Choroid plexus epithelial cell (primary cell): ENCODE measurements at places on chromosomes 1 and 21.

DNA sequence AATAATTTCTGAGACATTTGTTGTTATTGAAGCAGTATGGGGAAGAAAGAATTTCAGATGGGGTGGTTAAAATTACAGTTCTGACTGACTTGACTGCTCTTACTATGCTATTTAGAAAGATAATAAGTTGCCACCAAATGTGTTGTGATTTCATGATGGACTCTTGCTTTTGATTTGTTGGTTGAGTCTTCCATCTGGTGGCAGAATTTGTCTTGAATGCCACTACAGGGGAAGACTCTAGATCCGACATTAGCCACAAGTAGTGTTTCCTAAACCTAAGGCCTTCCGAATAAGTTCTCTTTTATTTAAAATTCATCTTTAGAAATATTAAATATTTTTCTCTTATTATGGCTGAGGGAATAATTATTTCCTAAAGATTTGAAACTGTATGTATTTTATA lies 190.9 kb upstream of the ADGRL4 start:
- peak; percentile 71 for DNase-seq

GRCh38 chr1:229544587-229544986 lies 13.9 kb downstream of the ABCB10 start:
- no peak for DNase-seq

DNA sequence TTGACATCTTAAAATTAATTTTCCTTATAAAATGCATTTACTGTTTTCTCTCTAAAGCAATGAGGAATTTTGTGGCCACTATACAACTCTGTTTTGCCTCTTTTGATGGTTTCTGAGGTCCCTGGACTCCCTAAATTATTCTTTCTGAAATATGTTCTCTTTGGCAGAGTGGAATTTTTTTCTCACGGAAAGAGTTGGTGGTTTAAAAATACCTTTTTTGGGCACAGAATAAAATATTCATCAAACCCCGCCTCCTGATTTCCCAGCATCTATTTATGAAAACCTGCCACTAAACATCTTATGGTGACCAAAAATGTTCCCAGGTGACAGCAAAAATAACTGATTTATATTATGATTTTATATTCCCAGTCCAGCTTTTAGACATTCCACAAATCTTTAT lies 165.3 kb upstream of the SYT6 start:
- no peak for DNase-seq

- no peak for DNase-seq
Observed at GRCh38 chr1:246417813-246418564, 89.1 kb downstream of the SMYD3 start.

GRCh38 chr1:222923506-222923905 lies 108.7 kb downstream of the DISP1 start:
- DNase-seq, result peak; percentile 35

- no peak for DNase-seq
Observed at GRCh38 chr1:22210176-22210575, 67.3 kb upstream of the WNT4 start.

- DNase-seq, result no peak
Observed at GRCh38 chr1:231611851-231612250, 14.7 kb upstream of the DISC1 start.

- DNase-seq, result no peak
Observed at GRCh38 chr1:81477710-81478109, 323.0 kb upstream of the ADGRL2 start.

- DNase-seq, result no peak
Observed at GRCh38 chr1:23619299-23620188, 60.2 kb upstream of the ID3 start.

DNA sequence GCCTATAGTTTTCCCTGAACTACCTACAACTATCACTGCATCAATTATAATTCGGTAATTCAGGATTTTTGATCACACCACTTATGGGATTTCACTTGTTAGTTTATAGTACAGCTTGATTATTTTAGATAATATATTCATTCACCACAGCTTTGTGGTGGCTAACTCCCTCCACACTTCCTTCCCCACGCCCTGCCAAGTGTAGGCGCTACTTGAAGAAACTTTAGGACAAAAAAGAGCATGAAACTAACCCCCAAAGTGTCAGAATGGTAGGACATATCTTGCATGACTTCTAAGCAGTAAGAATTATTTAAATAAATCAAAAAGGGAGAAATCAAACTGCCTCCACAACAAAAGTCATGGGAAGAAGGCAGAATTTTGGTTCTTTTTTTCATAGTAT lies 70.1 kb downstream of the LHX9 start:
- DNase-seq, result no peak

DNA sequence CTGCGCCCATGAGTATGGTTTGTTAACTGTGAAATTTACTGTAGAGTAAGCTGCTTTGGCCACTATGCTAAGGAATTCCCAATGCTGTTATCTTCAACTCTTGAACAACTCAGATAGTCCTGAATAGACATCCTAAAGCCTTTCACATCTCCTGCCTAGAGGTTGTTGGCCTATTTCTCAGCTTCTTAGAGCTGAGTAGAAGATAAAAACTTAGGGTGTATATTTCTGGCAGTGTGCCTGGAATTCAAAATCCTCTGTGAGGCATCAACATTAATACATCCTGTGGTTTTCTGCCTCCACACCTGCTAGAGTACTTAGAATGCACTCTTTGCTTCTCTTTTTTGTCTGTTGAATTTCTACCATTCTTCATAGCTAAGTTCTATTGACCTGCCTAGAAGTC lies 45.8 kb upstream of the RC3H1 start:
- DNase-seq, result peak; percentile 48

DNA sequence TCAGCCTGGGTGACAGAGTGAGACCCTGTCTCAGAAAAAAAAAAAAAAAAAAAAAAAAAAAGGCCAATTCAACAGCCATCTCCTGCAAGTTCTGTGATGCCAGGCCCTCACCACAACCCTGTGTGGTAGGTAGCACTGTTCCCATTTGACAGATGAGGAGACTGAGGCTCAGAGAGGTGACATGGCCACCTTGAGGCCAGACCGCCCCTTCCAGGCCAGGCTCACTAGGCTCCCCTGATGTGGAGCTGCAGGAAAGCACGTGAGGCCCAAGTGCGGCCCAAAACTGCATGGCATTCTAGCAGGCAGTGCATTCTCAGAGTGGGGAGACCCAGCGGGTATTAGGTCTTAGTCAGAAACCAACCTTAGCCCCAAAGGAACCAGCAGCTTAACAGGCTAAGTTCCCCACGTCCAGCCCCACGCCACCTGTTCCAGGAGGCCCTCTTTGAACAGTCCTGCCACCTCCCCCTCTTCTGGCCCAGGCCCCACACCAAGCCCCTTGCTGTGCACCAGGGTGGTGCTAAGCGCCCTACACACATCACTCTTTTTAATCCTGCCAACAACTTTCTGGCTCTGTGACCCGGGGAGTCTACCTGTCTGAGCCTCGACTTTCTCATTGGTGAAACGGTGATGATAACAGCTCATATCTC lies 11.7 kb upstream of the ECE1 start:
- no peak for DNase-seq

- DNase-seq, result no peak
Observed at GRCh38 chr21:34825948-34826548, 157.3 kb downstream of the CLIC6 start.

DNA sequence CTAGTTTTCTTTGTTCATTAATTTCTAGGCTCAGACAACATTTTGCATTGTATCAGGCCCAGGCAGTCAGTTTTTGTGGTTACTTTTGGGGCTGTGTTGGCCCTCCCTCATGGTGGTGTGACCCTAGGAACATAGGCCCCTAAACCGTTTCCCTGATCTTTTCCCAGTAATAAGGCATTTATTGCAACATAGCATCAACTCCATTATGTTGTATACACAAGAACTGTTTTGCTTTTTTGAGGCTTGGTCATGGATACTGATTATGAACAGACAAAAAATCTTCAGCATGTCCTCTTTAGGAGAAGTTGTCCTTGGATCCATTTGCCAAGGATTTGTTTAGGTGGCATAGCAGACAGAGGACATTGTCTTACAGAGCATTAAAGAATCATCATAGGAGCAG lies 10.3 kb downstream of the B3GALT2 start:
- peak; percentile 7 for DNase-seq

- DNase-seq, result no peak
Observed at GRCh38 chr21:44555200-44555875, 3.3 kb downstream of the KRTAP10-3 start.

- DNase-seq, result no peak
Observed at GRCh38 chr1:47703156-47703825, 265.4 kb downstream of the FOXD2 start.

DNA sequence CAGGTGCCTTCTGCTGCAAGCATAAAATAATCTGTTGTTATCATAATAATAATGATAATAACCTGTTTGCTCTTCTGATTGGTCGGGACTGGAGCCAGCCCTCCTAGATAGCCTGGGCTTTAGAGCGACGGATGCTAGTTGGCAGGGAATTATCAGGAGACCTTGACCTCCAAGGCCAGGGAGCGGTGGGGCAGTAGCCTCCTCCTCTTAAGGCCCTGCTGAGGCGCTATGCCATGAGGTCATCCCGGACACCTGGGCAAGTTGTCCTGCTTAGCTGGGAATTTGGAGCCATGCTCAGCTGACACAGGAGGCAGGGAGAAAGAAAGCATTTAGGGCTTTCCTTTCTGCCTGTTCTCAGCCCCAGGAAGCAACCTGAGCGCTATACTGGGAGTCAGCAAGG lies 15.6 kb downstream of the C1orf115 start:
- DNase-seq, result no peak

GRCh38 chr21:18170829-18171228 lies 73.8 kb upstream of the CHODL start:
- no peak for DNase-seq

GRCh38 chr1:91153341-91153740 lies 131.5 kb upstream of the ZNF644 start:
- no peak for DNase-seq

DNA sequence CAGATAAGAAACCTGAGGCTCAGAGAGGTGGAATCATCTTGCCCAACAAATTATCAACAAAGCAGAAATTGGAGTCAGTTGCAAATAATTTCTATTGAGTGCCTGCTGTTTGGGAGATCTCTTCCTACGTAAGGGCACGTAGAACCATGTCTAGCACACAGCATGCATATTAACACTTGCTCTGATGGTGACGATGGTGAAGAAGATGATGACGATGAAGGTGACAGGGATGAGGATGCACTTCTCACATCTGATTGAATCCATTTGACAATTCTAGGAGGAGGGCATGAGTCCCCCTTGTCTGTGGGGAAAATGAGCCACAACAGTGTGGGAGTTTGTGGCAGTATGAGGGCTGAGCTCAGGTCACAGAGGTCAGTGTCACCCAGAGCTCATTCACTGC lies 183.6 kb downstream of the HIVEP3 start:
- DNase-seq, result no peak

GRCh38 chr1:20255666-20256065 lies 35.0 kb upstream of the VWA5B1 start:
- DNase-seq, result peak; percentile 57

DNA sequence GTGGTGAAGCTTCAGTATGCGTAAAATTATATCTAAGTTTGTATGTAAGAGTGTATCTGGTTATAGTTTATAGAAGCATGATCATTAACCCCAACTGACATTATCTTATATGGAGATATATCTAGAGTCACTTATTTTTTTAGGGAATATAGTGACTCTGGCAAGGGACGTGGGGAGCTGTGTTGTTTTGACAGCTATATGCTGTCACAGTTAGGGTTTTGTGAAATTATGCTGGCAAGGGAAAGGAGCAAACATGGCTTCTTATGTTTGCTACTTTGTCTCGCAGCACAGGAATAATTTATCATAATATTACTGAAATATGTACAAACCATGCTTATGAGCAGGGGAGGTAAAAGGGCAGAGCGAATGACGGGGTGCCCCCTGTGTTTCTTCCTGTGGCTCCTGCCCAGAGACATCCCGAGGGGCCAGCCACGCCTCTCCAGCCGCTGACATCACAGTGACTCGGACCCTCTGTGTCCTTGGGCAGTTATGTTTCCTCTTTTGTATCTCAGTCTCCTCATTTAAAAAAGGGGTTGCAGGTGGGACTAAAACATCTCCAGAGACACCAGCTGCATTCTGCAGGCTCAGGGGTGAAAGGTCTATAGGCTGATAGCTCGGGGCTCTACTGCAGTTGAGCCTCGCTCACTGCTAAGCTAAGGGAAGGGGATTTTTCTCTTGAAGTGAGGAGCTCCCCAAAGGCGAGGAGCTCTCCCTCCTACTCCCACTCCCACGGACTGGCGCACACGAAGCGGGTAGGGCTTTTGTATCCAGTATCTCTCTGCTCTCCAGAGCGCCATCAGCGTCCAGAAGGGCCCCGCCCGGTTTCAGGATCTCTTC lies 14.9 kb downstream of the A3GALT2 start:
- no peak for DNase-seq

- DNase-seq, result no peak
Observed at GRCh38 chr1:208146650-208147049, 97.5 kb downstream of the PLXNA2 start.

DNA sequence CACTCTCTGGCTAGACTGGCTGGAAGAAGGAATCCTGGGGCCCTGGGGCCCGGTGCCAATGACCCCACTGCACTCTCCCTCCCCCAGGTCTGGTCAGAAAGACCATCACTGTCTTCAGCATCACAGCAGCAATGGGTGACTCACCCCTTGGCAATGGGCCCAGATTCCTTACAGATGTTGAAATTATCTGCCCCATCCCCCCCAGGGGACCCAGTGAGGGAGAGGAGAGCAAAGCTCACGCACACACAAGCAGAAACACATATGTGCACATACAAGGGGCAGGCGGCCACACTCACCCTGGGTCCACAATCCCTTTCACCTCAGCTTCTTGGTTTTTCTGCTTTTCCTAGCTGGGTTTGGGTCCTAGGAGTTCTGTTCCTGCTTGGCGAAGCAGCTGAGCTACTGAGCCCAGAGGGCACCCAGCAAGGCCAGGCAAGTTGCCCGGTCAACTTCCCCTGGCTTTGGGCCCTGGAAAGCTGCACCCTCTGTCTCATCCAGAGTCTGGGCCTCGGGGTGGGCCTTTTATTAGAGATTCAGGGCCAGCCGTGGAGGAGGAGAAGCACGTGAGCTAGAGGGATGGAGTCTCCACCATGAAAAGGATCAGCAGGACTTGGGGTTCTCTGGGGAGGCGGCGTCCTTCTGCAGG lies 2.6 kb downstream of the COL16A1 start:
- peak; percentile 98 for DNase-seq

DNA sequence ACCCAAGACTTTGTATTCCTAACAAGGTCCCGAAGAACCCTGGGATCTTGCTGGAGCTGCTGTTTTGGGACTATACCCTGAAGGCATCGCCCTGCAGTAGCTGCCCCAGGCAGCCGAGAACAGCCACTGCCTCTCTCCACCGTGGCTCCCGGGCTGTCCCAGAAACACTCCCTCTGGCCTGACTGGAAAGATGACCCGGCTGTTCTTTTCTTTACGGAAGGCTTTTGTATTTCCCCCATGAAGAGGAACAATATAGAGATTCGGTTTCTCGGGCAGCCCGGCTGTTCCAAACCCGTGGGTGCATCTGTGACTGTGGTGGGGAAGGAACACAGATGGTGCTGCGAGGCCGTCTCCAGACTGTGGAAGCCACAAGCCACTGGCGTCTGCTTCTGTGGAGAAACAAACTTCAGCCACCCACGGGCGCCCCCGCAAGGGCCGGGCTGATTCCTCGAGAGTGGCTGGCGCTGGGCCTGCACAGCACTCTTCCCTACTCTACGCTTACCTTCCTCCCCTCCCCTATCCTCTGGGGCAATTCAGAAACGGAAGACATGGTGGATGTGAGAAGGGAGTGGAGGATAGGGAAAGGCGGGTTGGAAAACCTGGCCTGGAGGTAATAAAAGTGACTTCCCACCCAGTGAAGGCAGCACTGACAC lies 33.7 kb upstream of the VASH2 start:
- DNase-seq, result peak; percentile 59
